ENCODE measurements at places on chromosomes 3 and 15.

DNA sequence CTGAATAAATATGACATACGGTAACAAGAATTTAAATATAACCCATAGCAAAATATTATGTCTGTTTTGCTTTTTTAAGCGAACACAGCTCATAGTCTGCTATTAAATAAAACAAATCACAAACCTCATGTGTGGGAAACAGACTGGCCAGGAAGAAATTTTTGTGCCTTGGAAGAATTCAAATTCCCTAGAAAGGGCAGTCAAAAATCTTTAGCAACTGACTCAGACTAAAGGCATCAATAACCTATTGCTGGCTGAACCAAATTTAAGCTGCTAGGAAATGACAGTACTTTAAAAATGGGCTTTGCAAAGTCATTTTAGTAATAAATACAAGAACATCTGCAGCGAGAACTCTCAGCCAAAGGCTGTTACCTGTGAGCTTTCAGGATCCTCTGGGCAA is 151.4 kb downstream of the PLD1 start:
- DNase-seq = no peak

DNA sequence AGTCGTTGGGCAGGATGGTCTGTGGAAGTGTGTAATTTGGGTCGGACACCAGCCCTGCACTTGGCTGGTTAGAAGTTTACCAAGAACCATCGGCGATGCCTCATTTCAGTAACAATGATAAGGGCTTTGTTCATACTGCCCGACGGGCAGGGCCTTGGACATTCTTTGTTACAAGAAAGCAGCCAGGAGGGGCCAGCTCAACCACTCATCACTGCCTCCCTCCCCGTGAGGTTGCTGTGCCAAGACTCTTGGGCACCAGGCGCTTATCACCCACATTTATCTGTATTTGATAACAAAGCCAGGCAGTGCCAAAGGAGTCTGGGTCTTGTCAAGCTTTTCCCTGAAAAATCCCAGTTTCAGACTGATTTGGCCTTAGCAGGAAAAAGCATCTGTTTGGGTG is 235.0 kb downstream of the ADAMTS17 start:
- no peak for DNase-seq

DNA sequence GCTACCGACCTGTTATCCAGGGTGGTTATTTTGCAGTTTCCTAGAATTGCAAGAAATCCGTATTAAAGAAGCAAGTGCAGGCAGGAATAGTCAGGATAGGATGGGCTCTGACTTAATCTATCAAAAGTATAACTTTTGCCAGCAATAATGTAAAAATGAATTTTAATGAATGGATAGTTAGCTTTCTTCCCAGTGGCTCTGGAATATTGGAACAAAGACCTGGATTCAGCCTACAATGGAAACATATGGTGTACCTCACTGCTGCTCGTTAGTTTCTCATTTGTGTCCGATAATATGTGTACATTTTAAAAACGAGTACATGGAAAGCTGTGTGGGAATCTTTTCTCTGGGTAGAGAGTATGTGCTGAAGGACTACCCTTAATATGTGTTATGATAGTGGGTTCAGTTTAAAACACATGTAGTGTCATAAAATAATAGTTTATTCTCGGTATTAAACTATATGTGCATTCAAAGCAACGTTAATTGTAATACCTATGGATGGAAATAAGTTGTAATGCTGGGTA is 805 bp downstream of the SERPINI1 start:
- DNase-seq = no peak

DNA sequence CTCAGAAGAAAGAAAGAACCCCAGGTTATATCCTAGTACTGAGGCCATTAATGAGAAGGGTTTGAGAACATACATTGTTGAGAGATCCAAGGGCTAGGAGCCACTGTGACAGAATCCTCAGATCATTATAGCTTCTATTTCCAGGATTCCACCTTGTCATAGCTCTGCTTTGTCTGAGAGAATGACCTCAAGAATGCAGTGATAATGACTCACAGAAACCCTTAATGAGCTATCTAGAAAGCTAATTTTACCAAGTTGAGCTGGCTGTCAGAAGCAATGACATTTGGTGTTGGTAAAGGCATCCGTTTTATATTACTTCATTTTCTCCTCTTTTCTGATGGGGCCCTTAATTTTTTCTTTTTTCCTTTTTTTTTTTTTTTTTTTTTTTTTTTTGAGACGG is 10.9 kb downstream of the TRIP4 start:
- no peak for DNase-seq

DNA sequence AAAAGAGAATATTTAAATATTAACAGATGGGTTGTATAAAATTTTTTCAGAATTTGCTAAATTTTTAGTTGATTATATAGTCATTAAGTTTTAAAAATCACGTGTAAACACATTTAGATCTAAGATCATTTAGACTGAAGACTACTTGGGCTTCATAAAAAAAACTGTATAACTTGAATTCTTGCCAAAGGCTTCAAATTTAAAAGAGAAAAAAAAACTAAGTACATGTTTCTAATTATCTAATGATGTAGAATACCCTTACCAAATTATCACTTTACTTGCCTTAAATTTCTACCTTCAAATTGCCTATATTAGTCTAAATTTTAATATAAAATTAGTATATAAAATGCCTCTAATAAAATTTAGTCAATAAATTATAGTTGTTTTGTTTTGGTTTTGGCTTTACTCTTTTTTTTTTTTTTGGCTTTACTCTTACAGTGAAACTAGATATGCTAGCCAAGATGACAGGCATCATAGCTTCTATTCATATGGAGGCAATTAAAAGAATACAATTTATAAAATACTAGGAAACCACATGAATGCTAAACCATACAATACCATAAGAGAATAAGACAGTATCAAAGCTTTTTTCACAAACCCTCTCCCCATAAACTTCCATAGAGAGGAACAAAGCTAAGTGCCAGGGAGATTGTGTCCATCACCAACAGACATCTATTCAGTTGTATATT is 183.1 kb upstream of the KCNMB2 start:
- DNase-seq = no peak

DNA sequence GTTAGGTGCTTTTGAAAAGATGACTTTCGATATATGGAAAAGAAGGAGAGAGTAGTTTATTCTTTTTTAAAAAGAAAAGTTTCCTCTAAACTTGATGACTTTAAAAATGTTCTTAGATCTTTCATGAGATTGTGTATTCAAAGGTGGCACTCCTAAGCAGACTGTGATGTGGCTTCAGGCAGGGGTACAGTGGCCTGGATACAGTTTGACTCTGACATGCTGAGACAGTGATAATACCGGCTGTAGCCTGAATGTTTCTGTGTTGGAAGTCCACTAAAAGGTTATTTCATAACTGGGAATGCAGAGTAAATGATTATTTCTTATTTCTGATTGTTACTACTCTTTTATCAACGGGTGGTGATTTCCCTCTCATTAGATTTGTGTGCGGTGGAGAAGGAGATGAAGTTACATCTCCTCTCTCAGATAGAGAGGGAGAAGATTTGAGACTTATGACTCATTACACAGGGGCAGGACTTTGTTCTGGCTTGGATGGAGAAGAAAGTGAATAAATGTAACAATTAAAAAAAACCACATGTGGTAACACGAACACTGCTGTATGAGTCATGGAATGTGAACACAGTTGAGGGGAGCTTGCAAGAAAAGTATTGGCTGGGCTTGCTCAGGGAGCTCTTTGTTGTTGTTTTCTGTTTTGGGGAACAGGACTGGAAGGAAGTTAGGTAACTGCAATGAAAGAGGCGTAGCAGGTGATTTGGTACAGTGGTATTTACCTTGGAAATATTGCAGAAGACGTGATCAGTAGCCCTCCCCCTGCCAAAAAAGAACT is 21.6 kb downstream of the SPTSSB start:
- no peak for DNase-seq

- no peak for DNase-seq
These were observed 74.3 kb upstream of the SLCO2A1 start for GRCh38 chr3:134104031-134104430.

- no peak for DNase-seq
These were observed 8.0 kb downstream of the TBC1D2B start for GRCh38 chr15:78069462-78070029.

DNA sequence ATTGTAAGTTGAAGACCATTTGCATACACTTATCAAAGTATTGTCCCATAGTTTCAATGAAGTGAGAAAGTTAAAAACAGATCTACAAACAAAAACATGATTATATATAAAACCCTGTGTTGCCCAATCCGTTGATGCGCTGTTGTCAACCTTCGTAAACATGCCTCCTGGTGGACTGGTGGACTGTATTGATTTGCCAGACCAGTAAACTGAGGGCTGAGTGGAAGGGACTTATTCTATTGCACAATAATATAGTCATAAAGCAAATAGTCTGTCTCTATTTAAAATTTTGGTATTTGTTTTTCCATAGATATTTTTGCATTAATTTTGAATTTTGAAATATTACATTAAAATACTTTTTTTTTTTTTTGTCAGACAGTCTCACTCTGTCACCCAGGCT is 102.5 kb downstream of the GAP43 start:
- DNase-seq = no peak

- no peak for DNase-seq
These were observed 7.4 kb downstream of the ALDH1A2 start for GRCh38 chr15:58058073-58058472.

- DNase-seq = no peak
These were observed 145.3 kb downstream of the TJP1 start for GRCh38 chr15:29676961-29677402.

GRCh38 chr15:51025454-51025846 is 69.3 kb downstream of the TNFAIP8L3 start:
- no peak for DNase-seq

DNA sequence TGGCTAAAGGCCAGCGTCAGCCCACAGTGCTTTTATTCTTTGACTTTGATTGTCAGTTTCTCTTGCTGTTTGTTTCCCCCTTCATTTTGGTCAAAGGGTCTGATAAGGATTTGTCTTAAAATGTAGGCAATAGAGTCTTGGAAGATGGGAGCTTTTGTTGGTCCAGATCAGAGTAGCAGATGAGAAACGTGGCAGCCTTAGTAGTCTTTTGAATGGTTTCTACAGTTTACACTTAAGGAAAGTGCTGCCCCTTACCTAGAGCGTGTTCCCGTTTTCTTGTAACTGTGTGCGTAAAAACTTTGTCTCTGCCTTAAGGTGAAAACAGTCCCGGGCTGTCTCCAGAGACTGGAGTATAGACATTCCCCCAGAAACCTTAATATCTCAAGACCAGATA is 630 bp downstream of the LXN start:
- DNase-seq = no peak

- DNase-seq = no peak
These were observed 3.0 kb downstream of the MEIS2 start for GRCh38 chr15:37097144-37097919.

DNA sequence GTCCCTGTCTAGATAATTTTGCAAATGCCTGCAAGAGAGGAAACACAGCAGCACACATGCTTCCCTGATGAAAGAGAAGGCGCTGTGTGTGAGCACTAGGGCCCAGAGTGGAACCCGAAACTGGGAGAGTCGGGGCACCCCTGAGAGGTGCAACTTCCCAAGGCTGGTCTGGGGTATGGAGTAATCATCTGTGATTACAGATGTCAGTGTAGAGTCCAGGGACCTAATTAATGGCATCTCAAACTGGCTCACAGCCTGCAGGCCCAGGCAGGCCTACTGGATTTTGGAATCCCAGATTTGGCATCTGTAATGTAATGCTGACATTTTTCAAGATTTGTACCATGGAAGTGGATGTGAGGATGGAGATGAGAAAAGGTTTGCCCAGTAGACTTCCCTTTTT is 29.4 kb downstream of the PGPEP1L start:
- no peak for DNase-seq

DNA sequence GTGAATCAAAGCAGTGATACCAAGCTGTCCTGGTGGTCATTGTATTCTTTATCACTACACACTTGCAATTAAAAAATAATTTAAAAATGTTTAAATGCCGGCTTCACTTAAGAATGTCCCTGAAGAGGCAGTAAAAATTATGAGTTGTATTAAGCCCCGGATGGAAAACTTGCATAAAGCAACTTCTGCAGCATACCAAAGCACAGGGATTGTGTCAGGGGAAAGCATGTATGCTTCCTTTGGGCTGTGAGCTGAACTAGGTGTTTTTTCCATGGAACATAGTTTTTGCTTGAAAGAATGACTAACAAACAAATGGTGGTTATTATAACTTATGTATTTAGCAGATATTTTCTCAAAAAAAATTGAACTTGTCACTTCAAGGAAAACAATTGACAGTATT is 143.1 kb downstream of the ARNT2 start:
- DNase-seq = no peak

- no peak for DNase-seq
These were observed 2.4 kb upstream of the NCEH1 start for GRCh38 chr3:172713316-172713715.
